Esophagus squamous epithelium (tissue), 5 donors: ENCODE measurements at places on chromosomes 1 and 21. TPM values are rescaled to one million over a fixed set of nuclear protein-coding genes. Genes with fewer than 3 reads are reported as not detected.

Gene SLC9C2
- not detected for total RNA-seq

Gene IVL
- total RNA-seq: 299 TPM

Gene OR6K3
- not detected for total RNA-seq

Gene DCST1
- not detected for total RNA-seq

Gene PROK1
- not detected for total RNA-seq

Gene NCAM2
- total RNA-seq: not detected

Gene LUZP1
- 18.7 TPM for total RNA-seq

Gene FCGR1A
- not detected for total RNA-seq
